ENCODE measurements at places on chromosomes 7 and 10.

GRCh38 chr7:37510043-37510634 is 61.5 kb upstream of the ELMO1 start:
- DNase-seq = peak; percentile 50

DNA sequence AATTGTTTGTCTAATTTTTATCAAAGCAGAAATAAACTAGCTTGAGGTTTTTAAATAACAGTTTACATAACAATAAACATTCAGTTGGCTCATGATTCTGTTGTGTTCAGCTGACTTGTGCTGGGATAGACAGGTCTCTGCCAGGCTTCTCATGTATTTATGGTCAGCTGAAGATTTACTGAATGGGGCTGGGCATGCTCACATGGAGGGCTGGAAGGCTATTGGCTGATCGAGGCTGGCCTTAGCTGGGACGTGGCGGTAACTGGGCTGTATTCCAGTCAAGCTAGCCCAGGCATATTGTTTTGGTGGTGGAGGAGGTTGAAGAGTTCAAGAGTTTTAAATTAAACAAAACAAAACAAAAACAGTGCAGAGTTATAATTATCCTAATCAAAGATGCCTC is 251.0 kb upstream of the MTPN start:
- DNase-seq = no peak

- DNase-seq = peak; percentile 99
Observed at GRCh38 chr7:1812509-1813393, 142.7 kb downstream of the ELFN1 start.

DNA sequence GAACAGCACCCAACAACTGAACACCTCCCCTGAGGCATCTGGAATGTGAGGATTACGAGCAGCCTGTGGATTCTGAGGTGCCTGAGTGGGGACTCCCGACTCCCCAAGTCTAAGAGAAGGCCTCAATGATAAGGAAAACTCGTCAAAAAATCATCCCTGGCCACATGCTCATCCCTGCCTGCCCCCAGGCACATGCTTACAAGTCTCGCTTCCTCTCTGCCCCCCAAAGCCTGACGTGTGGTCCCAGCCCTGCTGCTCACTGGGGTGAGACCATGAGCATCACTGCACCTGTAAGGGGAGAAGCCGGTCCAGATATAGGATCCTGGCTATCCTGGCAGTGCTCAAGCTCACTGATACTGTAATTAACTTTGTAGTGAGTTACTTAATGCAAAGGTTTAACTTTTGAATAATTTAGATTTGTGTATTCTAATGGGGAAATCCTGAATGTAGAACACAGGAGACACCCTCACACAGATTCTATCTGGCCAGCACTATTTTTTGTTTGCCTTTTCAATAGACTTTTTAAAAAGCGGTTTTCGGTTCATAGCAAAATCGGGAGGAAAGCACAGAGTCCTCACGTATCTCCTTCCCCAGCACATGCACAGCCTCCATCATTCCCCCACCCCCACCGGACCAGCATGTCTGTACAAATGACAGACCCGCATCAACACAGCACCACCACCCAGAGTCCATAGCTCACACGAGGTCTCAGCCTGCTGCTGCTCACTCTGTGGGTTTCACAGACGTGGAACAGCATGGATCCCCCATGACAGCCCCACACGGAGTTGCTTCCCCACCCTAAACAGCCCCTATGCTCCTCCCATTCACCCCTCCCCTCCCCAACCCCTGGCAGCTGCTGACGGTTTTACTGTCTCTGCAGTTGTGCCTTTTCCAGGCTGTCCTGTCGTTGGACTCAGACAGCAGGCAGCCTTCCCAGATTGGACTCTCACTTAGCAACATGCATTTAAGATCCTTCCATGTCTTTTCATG is 167.9 kb downstream of the DIP2C start:
- peak; percentile 34 for DNase-seq

DNA sequence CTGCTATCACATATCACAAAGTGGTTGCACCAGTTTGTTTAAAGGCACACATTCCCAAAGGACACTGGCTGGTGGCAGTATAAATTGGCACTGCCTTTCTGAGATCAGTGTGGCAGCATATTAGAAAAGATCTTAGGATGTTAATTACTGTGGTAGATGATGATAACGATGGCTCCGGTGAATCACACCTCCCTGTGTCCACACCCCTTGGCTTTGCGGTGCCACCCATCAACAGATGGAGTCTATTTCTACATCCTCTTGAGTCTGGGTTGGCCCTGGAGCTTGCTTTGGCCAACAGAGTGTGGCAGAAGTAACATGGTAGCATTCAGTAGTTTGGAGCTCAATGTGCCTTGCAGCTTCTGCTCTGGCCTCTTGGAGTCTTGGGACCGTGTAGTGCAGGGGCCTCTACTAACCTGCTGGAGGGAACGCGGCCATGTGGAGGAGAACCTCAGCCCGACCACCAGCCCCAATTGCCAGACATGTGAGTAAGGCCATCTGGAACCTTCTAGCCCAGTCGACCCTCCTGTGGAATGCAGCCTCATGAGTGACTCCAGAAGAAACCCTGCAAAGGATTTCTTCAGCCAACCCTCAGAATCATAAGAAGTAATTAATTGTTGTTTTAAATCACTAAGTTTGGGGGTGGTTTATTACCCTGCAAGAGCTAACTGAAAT is 27.2 kb upstream of the PLEKHA1 start:
- DNase-seq = no peak

- peak; percentile 69 for DNase-seq
Observed at GRCh38 chr7:140478246-140479061, 851 bp downstream of the MKRN1 start.

DNA sequence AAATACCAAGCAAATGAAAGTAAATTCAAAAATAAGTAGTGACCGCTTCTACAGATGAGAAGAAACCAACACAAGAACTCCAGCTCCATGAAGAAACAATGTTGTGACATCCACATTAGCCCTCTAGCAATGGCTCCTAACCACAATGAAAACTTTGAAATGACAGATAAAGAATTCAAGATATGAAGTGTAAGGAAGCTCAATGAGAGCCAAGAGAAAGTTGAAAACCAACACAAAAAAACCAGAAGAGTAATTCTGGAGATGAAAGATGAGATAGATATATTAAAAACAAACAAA is 68.2 kb upstream of the DDC start:
- no peak for DNase-seq

DNA sequence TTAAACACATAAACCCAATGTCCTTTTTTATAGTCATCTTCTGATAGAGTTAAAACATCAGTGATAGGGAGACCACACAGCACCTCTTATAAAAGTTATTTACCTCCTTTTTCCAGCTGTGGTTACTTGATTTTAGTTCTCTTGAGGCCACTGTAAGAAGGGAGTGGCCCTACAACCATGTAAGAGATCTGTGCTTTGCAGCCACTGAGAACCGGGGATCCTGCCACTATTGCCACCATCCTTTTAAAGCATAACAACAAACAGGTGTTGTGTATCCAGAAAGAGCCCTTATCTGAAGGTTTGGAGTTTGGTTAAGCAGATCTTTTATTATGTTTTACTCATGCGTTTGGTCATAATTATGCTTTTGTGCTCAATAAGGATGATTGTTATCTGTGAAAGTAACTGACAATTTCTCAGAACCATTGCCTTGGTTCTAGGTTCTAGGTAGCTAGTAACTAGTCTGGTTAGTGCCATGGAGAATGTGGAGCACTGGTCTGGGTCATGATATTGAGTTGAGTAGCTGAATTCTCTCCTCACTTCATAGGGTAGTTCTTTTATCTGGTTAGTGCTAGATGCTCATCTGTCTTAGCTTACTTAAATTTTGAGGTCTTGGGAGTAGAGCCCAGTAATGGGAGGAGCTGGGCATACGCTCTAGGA is 56.5 kb downstream of the ST7 start:
- DNase-seq = no peak

DNA sequence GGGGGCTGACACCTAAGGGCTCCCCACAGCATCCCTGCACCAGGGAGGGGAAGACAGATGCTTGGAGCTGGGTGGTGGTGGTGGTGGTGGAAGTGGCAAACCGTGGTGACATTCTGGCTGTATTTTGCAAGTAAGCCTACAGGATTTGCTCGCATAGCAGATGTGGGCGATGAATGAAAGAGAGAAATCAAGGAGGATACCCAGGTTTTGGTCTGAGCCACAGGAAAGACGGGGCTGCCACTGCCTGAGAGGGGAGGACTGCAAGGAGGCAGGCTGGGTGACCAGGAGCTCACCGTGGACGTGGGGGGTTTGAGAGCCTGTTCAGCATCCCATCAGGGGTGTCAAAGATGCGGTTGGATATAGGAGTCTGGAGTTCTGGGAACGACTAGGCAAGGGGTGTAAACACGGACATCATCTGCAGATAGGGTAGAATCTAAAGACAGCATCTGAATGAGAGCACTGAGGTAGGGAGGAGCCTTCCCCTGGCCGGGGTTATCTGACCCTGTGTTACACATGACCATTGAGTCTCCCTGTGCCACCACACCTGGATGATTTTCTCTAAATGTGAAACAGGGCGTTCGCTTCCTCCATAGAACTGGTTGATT is 49.7 kb downstream of the TSPAN15 start:
- DNase-seq = no peak

- no peak for DNase-seq
Observed at GRCh38 chr10:77377678-77378352, 259.8 kb downstream of the KCNMA1 start.

DNA sequence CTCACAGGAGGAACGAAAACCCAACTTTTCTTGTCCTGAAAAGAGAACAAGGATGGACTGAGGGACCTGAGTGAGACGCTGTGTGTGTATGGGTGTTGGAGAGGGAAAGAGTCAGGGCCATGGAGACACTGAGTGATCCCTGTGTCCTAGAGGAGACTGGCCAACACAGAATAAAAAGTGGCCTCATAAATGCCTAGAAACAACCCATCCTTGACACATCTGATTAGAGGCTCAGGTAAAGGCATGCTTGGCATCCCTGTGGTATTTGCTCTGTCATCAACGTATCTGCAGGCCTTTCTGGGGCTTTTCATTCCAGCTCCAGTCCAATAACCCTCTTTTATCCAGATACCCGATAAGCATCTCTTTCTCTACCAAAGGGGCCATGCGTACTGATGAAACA is 86.3 kb downstream of the FGFR2 start:
- DNase-seq = no peak

DNA sequence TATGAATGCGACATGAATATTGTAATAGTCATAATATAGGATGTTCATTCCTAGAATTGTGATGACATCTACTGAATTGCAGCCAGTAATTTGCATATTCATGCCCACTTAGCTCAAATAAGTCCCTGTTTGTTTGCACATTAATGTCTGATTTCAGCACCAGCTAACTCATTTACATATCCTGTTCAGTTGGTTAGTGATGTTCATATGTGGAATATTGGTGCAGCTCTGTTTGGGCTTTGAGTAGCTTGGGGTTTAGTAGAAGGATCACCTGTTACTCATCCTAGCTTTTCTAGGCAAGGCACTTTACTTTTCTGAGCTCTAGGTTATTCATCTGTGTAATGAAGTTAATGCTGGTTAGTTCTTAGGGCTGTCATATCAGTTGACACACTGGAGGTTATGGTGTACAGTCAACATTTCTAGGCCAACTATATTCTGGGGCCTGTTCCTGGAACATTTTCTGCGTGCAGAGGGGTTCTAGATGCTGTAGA is 238.4 kb downstream of the EXOC4 start:
- DNase-seq = no peak

GRCh38 chr7:115356139-115356746 is 434.3 kb downstream of the MDFIC start:
- DNase-seq = peak; percentile 35

DNA sequence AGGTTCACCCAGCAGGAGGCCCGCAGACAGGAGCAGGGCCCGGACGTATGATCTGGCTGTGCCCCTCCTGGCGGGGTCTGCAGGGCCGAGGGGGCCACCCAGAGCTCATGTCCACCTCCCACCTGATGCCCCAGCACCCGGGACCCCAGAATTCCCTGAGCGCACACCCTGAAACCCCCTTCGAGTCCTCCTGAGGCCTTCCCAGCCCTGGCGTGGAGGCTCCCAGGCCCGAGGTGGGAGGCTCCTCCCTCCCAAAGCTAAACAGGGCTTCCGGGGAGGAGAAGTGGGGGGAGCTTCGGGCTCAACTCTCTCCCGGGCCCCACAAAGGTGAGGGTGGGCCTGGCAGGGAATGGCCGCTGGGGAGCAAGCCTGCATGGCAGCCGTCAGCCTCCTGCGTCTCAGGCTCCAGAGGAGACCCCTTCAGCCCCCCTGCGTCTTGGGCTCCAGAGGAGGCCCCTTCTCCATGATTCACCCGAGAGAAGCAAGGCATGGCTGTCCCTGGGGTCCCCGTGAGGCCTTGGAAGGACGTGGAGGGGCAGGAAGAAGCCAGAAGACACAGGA is 30.2 kb downstream of the MICALL2 start:
- no peak for DNase-seq

DNA sequence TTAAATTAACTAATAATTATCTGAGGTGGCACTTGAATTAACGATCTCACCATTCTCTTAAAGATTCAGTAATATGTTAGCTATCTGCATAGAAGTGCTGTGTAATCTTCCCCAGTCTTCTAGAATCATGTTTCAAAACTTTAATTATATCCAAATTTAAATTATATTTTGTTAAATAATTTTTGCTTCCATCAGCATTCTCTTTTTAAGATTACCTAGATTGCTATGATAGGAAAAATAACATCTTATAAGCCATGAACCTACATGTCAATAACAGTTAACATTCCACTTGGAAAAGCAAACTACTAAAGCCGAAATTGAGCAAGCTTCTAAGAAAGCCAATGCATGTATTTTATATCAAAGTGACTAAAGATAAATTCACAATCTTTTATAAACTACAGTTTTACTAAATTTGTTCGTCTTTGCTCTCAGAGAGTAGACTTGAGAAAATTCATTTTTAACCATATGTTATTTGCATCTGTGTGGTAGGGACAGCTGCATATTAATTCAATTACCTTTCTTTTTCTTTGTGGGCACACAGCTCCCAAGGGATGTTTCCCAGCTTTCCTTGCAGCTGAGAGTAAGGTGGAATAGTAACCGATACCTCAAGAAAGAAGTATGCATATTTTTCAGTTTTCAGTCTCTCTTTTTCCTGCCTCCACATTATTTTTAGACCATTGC is 105.4 kb upstream of the ABCB5 start:
- DNase-seq = peak; percentile 39

DNA sequence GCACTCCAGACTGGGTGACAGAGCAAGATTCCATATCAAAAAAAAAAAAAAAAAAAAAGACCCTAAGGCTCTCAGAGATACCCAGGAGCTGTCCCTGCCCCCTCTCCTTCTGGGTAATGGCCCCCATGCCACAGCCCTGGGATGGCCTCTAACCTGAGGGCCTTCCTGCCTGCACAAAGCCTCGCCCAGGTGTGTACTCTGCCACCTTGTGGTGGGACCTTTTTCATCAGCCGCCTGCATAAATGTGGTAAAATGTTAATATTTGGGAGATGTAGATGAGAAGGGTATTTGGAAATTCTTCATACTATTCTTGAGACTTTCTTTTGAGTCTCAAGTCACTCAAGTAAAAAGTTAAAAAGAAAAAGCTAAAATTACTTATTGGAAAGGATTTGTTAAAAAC is 46.3 kb upstream of the RNF216 start:
- peak; percentile 44 for DNase-seq

GRCh38 chr10:121844537-121844936 is 83.3 kb downstream of the ATE1 start:
- no peak for DNase-seq

DNA sequence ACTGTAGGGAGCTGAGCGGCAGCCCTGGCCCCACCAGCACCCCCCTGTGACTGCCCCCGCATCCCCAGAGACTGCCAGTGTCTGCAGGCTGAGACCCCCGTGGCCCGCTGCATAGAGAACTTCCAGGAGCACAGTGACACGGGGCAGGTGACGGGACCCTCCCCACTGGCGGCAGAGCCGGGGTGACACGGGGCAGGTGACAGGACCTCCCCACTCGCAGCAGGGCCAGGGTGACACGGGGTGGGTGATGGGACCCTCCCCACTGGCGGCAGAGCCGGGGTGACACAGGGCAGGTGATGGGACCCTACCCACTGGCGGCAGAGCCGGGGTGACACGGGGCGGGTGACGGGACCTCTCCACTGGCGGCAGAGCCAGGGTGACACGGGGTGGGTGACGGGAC is 2.3 kb downstream of the GPER1 start:
- no peak for DNase-seq
